ENCODE measurements at places on chromosomes 2 and 18.

- no peak for DNase-seq
Measured at GRCh38 chr2:189501487-189501886, 60.2 kb downstream of the WDR75 start.

DNA sequence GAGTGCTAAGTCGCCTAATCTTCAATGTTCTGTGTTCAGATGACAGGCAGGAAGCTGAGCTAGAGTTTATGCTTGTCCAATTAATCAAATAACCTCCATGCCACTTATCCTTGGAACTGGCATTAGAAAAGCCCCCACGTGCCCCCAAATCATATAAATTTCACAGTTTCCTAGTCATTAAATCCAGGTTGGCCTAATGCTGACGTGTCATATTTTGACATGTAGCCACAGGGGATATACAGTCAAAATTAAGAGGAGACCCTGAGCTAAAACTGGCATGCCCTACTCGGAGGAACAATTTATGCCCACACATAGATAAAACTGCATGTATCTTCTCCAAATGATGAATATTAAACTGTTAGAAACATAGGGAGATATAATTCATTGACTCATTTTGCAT is 101.0 kb downstream of the AFF3 start:
- DNase-seq: no peak

GRCh38 chr18:55637204-55637603 is 49.2 kb upstream of the TCF4 start:
- DNase-seq: no peak

DNA sequence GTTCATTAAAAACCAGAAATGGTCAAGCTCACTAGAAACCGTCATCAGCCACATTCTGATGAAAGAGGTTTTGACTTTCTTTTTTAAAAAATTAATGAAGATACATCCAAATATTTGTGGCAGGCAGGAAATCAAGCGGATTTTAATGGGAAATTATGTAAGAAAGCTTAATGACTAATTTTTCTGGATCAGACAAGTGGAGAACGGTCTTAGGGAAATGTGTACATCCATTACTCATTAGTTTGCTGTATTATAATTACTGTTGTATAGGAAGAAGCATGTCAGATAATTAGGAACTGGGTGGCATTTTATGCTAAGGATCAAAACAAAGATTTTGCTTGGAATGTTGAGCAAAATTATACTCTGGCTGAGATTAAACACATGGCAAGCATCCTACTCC is 39.4 kb downstream of the AGAP1 start:
- peak; percentile 28 for DNase-seq

DNA sequence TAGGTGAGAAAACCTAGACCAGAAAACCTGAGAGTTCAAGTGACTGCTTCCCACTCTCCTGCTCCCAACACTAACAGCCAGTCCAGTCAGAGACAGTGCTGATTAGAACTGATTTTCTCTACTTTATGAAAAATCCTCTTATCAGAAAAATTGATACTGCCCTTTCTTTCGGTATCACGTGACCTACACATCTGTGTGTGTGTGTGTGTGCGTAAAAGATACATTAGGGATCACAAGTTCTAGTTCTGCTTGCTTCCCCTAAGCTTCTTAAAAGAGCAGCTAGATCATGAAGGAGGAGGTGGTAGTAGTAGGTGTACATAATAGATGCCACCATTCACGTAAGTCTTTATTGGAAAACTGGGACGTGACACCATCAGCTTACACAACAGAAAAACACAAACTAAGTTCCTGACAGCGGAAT is 1.5 kb downstream of the ARL5A start:
- DNase-seq: peak; percentile 8

- peak; percentile 14 for DNase-seq
Measured at GRCh38 chr2:99338029-99338585, 918 bp downstream of the EIF5B start.

DNA sequence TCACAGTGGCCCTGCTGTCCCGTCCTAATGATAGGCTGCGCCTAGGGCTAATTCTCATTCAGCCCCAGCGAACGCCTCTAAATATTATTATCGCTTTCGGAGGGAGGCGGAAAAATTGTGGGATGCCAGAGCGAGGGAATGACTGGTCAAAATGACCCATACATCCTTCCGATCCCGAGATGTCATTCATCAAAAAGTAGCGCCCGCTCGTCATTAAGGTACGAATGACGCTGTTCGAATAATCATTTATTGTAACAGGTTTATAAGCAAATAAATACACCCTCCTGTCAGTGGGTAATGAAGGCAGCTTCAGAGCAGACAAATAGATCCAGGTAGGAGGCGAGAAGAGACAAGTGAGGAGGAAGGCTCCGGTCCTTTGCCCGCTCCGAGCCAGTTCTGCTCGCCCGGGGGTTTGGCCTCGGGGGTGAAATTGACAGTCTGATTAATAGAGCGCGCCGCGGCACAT is at the start of gene EVX2:
Gene EVX2, minus strand, starts transcription at position 167 of the 466 bp plus-strand sequence. CDS start 186 bp downstream, outside the sequence.
- no peak for DNase-seq

DNA sequence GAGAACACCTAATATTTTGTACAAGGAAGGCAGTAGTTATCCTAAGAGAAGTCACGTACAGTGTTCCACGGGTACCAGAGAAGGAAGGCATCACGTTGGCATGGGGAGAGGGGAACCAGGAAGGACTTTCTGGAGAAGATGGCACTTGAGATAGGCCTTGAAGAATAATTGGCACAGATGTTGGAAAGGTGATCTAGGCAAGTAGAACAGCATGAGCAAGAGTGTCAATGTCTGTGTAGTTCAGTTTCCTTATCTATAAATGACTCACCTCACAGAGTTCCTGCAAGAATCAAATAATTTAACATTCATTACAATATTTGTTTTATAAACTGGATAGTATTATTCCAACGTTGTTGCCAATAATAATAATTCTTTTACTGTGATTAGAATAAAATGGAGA is 48.3 kb upstream of the BZW1 start:
- no peak for DNase-seq

DNA sequence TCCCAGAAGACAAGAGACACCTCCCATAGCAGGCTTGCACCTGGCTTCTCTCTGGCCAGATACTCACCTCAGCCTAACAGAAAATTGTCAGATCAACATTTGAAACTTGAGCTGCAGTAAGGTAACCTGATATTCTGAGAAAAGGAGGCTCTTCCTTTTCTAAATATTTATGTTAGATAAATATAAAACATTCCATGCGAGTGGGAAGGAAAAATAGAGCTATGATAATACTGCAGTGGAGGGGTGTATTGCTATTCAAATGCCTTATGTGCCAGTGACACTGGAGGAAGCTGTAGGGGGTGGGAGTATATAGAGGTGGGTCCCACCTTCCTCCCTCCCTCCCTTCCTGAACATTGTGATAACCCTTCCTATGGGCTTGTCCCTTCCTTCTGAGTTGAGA is 515.5 kb upstream of the CHAC2 start:
- no peak for DNase-seq

DNA sequence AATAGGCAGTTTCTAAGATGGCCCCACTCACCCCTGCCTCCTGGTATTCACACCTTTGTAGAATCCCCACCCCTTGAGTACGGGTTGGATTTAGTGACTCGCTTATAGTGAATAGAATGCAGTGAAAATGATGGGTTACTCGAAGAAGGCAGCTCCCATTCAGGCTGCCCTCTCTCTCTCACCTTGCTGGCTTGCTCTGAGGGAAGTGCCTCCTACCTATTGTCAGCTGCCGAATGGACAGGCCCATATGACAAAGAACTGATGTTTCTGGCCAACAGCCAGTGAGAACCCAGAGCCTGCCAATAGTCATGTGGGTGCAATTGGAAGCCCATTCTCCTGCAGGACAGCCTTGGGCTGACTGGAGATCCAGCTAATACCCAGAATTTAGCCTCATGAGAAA is 22.1 kb upstream of the RNF103 start:
- no peak for DNase-seq

GRCh38 chr2:143262389-143262788 is 133.2 kb downstream of the ARHGAP15 start:
- no peak for DNase-seq

DNA sequence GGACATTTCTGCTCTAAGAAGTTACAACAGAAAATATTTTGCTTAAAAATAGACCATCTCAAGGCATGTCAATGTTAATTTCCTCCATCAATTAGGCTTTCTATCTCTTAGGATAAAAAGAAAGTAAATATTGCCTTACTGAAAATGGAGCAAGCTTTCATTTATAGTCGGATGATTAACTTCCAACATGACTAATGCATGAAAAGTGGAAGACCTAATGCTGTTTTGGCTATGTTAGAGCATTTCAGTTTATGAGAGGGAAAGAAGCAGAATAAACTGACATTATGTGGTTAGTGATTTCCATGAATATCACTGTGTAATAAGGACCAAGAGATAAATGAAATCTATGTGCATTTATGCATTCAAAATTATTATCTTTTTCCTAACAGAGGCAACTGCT is 475.2 kb upstream of the UBE2E3 start:
- peak; percentile 17 for DNase-seq

DNA sequence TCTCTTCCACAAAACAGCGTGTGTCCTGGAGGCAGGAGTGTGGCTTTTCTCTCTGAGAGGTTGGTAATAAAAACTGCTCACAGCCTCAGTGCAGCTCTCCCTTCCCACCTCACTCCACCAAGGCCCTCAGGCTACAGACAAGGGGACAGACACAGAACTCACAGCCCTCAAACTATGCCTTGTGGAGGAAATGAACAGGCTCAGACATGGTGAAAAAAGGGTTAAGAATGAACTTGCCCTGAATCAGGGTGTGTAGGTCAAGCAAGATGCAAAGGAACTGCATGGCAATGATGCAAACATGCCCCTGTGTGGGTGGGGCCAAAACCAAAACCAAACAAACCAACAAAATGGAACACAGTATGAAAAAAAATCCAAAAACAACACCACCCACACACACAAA is 125.8 kb downstream of the GALNT14 start:
- DNase-seq: no peak

DNA sequence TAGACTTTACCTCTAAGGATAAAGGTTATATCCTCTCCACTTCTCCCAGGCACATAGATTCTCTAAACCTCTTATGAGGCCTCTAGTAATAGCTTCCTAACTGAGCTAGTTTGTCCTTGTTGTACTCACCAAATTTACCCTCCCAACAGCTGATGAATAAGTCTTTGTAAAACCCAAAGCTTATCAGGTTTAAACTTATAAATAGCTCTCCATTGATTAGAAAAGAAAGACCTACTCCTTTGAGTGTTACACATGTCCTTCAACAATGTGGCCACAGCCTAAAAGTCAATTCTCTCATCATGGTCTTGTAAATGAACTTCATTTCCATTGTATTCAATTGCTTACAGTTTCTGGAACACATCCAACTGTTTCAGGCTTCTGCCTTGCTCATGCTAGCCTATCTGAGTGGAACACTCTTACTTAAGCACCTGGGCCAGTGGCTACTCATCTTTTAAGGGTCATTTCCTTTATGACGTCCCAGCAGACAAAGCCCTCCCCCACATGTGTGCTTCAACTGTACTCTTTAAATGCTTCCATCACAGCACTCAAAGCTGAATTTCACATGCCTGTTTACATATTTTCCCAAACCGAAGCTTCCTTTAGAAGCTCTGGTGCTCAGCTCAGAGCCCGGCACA is 131.6 kb downstream of the CDH2 start:
- peak; percentile 9 for DNase-seq

- no peak for DNase-seq
Measured at GRCh38 chr2:156429211-156429610, 7.0 kb upstream of the GPD2 start.

DNA sequence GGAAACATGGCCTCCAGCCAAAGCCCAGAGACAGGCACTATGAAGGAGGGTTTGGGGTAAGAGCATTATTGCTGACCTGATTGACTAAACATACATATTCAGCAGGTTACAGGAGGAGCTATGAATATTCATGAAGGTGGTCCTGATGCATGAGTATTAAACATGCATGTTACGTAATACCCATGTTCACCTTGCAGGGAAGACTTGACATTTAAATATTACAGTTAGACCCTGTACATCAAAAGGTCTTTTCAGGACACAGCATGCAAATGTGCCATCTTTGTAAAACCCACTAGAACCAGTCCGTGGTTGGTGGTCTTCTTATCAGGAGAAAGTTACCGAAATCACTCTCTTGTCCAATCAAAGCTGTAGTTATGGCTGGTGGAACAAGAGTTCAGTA is 59.9 kb downstream of the XRCC5 start:
- DNase-seq: no peak
